ENCODE measurements at places on chromosomes 16 and 17. TPM values are rescaled to one million over a fixed set of nuclear protein-coding genes. Genes with fewer than 3 reads are reported as not detected.

- no peak for DNase-seq
- no peaks in the 10 kb centered on the region for H3K27me3 ChIP-seq
- no peak overlapping the region for H3K27ac ChIP-seq
- H3K4me3 ChIP-seq, result no peak overlapping the region
- no peaks in the 10 kb centered on the region for H3K4me1 ChIP-seq
- H3K36me3 ChIP-seq, result no peaks in the 10 kb centered on the region
These were observed 559.9 kb upstream of the HSBP1 start for GRCh38 chr16:83247767-83248372.

DNA sequence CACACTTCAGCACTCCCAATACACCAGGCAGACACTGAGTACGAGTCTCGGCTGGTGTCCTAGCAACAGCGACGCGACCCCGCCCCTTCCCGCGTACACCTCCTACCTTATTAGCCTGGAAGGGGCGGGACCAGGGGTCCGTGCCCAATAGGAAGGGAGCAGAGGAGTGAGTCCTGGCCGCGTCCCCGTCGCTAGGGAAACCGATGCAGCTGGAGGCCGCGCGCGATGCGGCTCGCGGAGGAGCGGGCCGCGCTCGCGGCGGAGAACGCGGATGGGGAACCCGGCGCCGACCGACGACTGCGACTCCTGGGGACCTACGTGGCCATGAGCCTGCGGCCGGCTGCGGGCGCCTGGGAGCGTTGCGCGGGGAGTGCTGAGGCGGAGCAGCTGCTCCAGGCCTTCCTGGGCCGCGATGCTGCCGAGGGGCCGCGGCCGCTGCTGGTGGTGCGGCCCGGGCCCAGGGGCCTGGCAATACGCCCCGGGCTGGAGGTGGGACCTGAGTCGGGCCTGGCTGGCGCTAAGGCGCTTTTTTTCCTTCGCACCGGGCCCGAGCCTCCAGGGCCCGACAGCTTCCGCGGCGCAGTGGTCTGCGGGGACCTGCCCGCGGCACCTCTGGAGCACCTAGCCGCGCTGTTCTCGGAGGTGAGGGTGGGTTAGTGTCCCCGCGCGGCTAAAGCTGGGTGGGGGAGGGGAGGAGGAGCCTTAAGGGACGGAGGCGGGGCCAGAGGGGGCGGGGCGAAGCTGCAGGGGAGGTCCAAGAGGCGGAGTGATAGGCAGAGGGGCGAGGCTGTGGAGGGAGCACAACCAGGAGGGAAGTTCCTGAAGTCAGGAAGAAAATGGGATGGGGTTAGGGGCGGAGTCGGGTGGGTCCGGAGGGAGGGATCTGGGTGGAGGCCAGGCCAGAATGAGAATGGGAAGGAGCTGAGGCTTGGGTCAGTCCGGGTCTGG lies at the start of gene DNAH9:
DNAH9 (plus strand) TSS at position 197 of the 948 bp plus-strand sequence; CDS start at position 226, 29 bp downstream.
- H3K36me3 ChIP-seq, result no peaks in the 10 kb centered on the region
- peak within 1 kb of the TSS; percentile 43 for H3K4me3 ChIP-seq
- DNase-seq, result peak; percentile 7

MEOX1 gene
- polyA plus RNA-seq, result 0.10 TPM

GRCh38 chr16:89157778-89158177 lies 13.8 kb upstream of the CDH15 start:
- no peak overlapping the region for H3K4me3 ChIP-seq
- H3K36me3 ChIP-seq, result no peaks in the 10 kb centered on the region
- H3K27me3 ChIP-seq, result peaks cover 31% of the 10 kb centered on the region
- no peak overlapping the region for H3K27ac ChIP-seq

DNA sequence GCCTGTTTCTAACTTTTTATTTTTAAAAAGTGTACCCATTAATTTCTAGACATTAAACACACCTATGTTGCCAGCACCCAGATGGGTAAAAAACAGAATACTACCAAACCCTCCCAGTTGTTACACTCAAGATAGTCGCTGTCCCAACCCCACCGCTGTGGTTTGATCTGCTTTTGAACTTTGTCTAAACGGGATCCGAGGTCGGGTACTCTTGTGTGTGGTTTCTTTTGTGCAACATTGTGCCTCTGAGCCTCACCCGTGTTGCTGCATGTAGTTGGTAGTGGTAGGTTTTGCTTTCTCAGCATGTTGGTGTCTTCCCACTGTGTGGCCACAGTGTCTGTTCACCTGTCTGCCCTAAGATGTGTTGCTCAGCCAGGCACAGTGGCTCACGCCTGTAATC lies 4.3 kb downstream of the KLHL36 start:
- DNase-seq, result no peak
- H3K27ac ChIP-seq, result no peak overlapping the region
- H3K36me3 ChIP-seq, result peaks cover 26% of the 10 kb centered on the region
- H3K27me3 ChIP-seq, result no peaks in the 10 kb centered on the region
- H3K4me3 ChIP-seq, result no peak overlapping the region
- peaks cover 22% of the 10 kb centered on the region for H3K4me1 ChIP-seq

DNA sequence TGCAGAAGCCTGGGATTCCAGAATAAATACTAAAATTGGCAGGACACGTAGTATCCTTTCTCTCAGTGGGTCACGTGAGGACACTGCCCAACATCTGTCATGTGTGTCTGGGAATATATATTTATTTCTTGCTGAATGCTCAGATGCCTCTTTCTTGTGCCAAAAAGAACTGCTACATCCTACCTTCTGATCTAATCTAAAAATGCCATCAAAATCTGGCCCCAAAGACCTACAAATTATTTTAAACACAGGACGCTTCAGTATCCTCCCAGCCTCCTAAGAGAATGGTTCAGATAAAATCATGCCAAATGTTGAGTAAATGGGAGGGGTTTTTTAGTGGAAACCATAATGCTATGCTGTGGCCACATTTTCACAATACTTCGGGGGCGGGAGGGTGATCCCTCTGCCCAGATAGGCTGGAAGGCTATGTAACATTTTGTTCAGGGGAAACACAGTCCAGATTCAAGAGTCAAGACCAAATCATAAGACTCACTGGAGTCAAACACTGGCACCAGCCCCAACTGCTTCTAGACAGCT lies 22.9 kb upstream of the CORO6 start:
- no peak overlapping the region for H3K4me3 ChIP-seq
- H3K4me1 ChIP-seq, result peaks cover 5% of the 10 kb centered on the region
- DNase-seq, result no peak
- no peak overlapping the region for H3K27ac ChIP-seq
- H3K27me3 ChIP-seq, result no peaks in the 10 kb centered on the region
- peaks cover 6% of the 10 kb centered on the region for H3K36me3 ChIP-seq

- DNase-seq, result no peak
- H3K4me3 ChIP-seq, result no peak overlapping the region
- no peaks in the 10 kb centered on the region for H3K36me3 ChIP-seq
- peaks cover 37% of the 10 kb centered on the region for H3K27me3 ChIP-seq
- no peak overlapping the region for H3K27ac ChIP-seq
These were observed 50.8 kb upstream of the ZCCHC14 start for GRCh38 chr16:87543436-87544191.

BRCA1 gene
- polyA plus RNA-seq, result 11.1 TPM

DNA sequence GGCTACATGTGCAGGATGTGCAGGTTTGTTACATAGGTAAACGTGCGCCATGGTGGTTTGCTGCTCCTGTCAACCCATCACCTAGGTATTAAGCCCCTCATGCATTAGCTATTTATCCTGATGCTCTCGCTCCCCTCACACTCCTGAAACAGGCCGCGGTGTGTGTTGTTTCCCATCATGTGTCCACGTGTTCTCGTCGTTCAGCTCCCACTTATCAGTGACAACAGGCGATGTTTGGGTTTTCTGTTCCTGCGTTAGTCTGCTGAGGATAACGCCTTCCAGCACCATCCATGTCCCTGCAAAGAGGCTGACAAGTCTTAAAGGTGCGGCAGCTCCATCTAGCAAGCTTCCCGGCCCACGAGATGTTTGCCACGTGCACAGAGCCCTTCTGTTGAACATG lies 175.1 kb downstream of the FOXL1 start:
- no peaks in the 10 kb centered on the region for H3K27me3 ChIP-seq
- H3K27ac ChIP-seq, result no peak overlapping the region

ZP2 gene
- not detected for polyA plus RNA-seq

- H3K27ac ChIP-seq, result no peak overlapping the region
- no peak overlapping the region for H3K4me3 ChIP-seq
- no peak for DNase-seq
- H3K4me1 ChIP-seq, result peaks cover 6% of the 10 kb centered on the region
- no peaks in the 10 kb centered on the region for H3K36me3 ChIP-seq
These were observed 725 bp downstream of the KRTAP16-1 start for GRCh38 chr17:41308251-41308917.

GRCh38 chr16:66473654-66474519 lies 46.8 kb downstream of the BEAN1 start:
- no peak overlapping the region for H3K4me3 ChIP-seq
- peaks cover 3% of the 10 kb centered on the region for H3K4me1 ChIP-seq
- no peak overlapping the region for H3K27ac ChIP-seq
- no peaks in the 10 kb centered on the region for H3K36me3 ChIP-seq
- no peak for DNase-seq
- H3K27me3 ChIP-seq, result peaks cover 5% of the 10 kb centered on the region

MMP2 gene
- 54.5 TPM for polyA plus RNA-seq

Measured in keratinocyte (primary cell).